Activated naive CD4-positive, alpha-beta T cell (primary cell): ENCODE measurements at places on chromosomes 2 and 18.

GRCh38 chr2:66699416-66699792 lies 264.5 kb downstream of the MEIS1 start:
- DNase-seq, result no peak

DNA sequence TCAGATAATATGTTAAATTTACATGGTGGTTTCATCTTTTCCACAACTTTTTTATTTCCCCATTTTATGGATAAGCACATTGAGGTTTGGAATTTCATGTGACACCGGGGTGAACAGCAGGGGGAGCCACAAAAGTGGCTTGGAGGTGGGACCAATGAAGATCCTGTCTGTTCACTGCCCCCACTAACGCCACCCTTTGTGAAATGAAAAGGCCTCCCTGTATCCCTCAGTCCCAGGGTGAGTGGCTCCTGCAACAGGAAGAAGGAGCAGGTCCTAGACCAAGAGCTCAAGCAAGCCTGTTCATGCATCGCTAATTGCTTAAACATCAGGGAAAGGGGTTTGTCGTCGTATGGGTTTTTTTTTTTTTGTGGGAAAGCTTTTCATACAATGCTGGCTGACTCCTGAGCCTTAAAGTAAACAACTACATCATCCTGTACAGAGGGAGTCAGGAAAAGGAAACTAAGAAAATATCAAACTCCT lies 267.8 kb upstream of the EPAS1 start:
- DNase-seq, result no peak

GRCh38 chr18:76467371-76468190 lies 27.5 kb downstream of the ZNF516 start:
- DNase-seq, result peak; percentile 20

DNA sequence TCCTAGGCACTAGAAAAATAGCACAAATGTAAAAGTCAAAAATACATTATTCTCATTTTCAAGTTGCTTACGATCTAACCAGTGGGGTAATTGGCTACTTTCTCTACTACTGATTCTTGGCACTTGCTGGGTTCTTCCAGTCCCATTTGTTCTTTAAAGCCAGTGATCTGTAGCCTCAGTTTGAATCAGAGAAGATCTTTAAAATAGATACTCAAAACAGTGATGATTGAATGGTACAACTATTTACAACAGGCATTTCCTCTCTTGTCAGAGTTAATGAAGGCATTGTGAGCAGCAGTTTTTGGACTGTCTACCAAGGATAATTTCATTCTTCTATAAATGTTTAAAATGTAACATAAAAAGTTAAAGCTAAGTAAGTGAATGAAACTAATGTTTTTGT lies 128.3 kb upstream of the FSIP2 start:
- no peak for DNase-seq

- no peak for DNase-seq
These were observed 139.9 kb upstream of the PIEZO2 start for GRCh38 chr18:11289248-11289647.

DNA sequence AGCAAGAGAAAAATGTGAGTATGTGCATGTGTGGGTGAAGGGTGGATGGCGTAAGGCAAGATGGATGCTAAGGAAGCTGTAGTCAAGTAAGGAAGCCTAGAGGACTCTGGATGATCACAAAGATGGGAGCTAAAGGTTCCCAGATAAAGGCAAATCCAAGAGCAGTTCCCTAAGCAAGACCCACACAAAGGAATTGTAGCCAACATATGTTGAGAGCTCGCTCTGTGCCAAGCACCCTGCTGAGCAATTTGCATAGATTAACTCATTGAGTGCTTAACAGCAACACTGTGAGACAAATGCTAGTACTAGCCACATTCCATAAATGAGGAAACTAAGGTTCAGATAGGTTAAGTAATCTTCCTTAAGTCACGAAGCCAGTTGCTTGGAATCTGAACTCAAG lies 132.6 kb downstream of the C1D start:
- DNase-seq, result no peak

- DNase-seq, result no peak
These were observed 70.8 kb upstream of the STK17B start for GRCh38 chr2:196242131-196242620.

GRCh38 chr2:95390272-95390880 lies 12.1 kb upstream of the FAHD2A start:
- DNase-seq, result no peak

DNA sequence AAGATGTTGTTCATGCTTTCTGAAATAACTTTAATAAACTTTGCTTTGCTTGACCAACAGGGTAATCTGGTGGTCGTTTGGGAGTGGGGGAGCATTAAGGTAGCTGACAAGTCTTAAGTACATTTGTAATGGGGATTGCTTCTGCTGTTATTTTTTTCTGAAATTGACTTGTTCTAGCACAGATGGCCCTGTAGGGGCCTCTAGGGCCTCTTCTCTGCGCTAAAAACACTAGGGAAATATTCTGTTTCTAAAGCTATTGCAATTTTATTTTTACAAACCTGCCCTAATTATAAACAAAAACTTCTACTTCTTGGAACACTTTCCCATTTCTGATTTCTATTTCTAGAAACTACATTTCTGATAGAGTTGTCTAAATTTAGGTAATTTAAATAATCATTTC lies 191.3 kb upstream of the KCNJ3 start:
- no peak for DNase-seq

DNA sequence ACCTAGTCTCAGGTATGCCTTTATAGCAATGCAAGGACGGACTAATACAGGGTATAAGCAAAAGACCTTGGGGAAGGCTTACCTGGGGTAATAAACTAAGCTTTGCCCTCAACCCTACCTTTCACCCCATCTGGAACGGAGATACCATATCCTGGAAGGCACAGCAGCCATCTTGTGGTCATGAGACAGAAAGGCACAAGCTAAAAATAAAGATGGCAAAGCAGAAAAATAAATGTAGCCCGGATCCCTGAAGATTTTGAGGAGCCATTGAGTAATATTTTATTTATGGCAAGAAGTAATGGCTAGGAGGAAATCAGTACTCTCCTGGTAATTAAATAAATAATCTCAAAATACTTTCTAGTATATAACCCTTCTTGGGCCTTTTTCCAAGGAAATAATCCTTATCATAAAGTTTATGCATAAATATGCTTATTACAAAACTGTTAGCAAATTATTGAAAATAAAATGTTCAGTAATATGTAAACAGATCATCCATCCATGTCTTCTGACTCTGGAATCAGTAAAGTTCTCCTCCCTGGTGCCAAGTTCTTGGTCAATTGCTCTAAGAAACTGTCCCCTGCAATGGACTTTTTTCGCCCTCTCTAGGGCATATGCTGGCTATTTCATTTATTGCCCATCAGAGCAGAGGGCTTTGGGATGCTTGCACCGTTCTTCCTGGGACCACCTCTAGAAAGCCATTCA lies 198.7 kb downstream of the SPP2 start:
- DNase-seq, result no peak

DNA sequence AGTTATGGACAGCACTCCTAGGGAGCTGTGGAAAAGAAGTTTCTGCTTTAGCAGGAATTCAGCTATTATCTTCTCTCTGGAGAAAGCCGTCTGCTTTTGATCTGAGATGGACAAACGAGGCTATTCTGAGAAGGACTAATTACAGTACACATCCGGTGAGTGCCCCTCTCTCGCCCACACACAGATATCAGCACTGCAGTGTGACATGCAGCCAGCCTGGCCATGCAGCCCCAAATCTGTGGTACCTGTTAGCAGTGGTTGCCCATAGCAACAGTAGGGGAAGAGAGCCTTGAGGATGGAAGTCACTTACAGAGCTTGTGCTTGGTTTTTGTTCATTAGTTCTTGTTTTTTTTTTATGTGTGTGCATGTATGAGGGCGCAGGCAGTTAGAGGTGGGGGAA lies 73.9 kb upstream of the TRIB2 start:
- DNase-seq, result no peak

- DNase-seq, result no peak
These were observed 43.6 kb downstream of the TSPYL6 start for GRCh38 chr2:54212456-54212855.

DNA sequence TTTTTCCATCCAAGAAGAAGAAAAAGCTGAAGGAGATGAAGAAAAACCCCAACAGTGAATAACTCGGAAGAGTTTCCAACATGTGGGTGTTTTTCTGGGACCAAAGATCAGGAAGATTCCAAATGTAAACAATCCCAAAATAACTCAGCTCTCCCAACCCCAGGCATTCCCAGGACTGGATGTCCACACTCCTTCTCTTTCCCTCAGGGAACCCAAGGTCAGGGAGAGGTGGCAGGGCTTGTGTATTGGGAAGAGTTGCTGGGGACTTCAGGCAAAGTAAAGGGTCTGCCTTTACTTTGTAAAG lies 268.0 kb downstream of the DYSF start:
- DNase-seq, result no peak

GRCh38 chr2:1551905-1552304 lies 138.6 kb downstream of the TPO start:
- no peak for DNase-seq

DNA sequence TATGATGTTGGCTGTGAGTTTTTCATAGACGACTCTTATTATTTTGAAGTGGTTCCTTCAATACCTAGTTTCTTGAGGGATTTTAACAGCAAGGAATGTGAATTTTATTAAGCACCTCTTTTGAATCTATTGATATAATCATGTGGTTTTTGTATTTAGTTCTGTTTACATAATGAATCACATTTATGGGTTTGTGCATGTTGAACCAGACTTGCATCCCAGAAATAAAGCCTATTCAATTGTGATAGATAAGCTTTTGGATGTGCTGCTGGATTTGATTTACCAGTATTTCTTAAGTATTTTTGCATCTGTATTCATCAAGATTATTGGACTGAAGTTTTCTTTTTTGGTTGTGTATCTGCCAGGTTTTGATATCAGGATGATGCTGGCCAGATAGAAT lies 131.6 kb upstream of the SCN7A start:
- DNase-seq, result no peak

DNA sequence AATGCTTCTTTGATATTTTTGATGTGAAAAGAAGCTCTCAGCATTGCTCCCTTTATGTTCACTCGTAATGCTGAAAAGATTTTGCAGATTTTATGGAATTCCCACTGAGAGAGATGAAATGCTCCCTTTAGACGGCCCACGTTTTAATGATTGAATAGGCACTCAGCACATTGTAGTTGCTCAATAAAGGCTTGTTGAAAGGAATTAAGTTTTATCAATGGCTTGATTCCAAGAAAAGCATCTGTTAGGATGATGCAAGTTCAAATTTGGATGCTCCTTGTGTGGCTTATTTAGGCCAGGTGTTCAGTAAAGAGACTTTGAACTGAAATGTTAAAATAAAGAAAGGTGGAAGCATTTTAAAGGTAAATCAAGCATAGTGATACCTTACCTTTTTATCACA lies 725.1 kb downstream of the EPHA4 start:
- DNase-seq, result no peak

GRCh38 chr2:216596236-216596979 lies 36.8 kb upstream of the IGFBP2 start:
- DNase-seq, result no peak

DNA sequence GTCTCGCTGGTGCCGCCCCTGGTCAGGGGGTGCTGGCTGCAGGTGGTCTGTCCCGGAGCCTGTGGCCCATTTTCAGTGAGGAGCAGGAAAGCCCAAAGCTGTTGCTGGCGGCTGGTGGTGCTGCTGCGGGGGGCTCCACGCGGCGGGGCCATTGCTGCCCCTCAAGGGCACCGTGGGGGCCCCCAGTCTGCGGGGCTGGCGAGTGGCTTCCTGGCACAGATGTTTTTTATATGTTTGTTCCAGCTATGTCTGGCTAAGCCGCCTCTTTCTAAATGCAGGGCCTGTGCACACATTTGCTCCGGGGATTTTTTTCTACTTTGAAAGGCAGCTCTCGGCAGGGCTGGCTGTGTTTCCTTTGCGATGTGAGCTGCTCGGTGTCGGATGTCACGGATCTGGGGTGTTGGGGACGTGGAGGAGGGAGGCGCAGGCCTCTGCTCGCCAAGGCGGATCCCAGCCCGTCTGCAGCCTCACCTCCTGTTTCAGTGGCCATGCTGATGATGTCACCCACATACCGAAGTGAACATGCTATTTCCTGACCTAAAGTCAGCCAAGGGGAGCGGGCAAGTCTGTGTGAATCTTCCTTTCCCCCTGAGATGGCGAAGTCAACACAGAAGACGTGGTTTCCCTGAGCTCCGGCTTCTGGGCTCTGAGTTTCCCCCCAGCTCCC lies 112.0 kb upstream of the CTDP1 start:
- DNase-seq, result no peak

DNA sequence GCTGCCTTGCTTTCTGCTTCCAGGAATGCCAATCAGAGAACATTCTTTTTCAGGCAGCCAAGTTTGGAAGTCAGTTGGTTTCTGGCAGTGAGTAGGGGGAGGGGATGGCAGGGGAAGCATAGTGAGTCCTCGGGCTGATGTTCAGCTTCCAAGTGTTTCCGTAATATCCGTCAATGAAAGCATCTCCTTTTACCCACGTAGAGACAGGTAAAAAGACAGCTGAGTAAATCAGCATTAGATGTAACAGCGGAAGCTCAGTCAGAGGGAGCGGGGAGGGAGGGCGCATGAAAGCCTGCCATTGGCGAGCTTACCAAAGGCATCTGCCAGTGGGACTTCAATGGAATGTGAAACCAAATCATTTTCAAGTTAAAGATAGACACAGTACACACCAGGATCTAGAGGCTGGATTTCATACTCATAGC lies 117.1 kb upstream of the DTNA start:
- DNase-seq, result no peak

- DNase-seq, result no peak
These were observed 63.0 kb downstream of the GLI2 start for GRCh38 chr2:120798567-120799247.

DNA sequence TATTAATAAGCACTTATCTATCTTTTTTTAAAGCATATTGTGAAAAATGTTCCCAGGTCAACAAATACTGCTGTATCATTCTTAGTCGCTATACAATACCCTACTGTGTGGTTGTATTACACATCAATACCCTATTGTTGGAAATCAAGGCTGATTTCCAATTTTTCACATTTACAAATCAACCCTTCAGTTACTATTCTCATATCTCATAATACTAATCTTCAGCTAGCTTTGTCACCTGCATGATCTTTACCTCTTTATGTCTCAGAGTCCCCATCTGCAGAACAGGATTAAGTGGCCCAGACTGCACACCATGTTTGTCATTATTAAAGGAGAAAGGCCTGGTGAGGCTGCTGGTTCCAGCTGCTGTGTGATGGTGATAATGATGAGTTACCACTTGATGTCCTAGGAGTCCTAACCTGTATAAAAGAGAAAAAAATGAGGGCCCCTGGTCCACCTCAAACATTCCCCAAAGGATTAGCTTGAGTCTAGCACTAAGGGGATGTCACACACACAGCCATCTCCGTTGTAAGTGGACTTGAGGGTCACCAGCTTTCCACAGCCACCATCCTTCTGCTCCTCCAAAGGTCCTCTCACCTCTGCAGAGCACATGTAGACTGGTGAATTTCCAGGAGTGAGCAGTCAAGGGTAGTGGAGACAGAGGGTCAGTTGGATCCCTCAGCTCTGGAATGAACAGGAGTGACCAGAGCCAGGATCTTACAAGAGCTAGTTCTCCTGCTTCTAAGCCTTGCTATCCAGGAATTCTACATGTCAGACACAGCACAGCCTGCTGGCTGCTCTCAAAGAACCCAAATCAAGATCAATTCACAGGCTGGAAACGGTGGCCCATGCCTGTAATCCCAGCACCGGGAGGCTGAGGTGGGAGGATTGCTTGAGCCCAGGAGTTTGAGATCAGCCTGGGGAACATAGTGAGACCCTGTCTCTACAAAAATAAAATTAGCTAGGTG lies 36.0 kb upstream of the BIN1 start:
- no peak for DNase-seq
